ENCODE measurements at places on chromosomes 16 and 17. TPM values are rescaled to one million over a fixed set of nuclear protein-coding genes. Genes with fewer than 3 reads are reported as not detected.

- no peak for DNase-seq
Measured at GRCh38 chr16:7090628-7091115, 242.0 kb upstream of the RBFOX1 start.

- peak; percentile 82 for DNase-seq
Measured at GRCh38 chr17:64074704-64075426, 54.4 kb upstream of the ICAM2 start.

SCARF1 gene
- not detected for total RNA-seq

EFCAB13 gene
- total RNA-seq = 0.73 TPM
